ENCODE measurements at places on chromosomes 3 and 15.

GRCh38 chr15:45186771-45187577, 792 bp downstream of the SHF start:
- no peak for DNase-seq

- no peak for DNase-seq
Measured at GRCh38 chr15:69375151-69375790, 38.9 kb upstream of the KIF23 start.

DNA sequence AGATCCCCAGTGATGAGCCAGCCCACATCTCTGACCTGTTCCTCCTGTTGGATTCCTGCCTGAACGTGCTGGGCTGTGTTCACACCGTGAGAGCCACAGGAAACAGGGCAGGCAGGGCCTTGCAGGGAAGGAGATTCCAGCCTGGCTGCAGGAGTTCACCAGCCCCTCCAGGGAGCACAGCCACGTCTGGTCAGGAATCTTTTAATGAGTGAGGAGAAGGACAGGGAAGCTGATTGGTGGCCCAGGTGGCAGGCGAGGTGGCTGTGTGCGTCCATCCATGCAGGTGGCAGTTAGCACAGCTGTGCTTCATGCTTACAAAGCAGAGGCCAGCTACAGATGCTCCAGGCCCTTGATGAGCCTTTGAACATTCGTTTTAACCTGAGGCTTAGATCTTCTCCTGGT, 10.5 kb downstream of the LRRK1 start:
- DNase-seq = no peak

GRCh38 chr15:73388256-73388781, 19.6 kb upstream of the HCN4 start:
- DNase-seq = no peak

- DNase-seq = no peak
Measured at GRCh38 chr3:78588906-78589621, 1178.7 kb downstream of the ROBO1 start.

- DNase-seq = no peak
Measured at GRCh38 chr15:93040288-93041158, 48.5 kb downstream of the RGMA start.

DNA sequence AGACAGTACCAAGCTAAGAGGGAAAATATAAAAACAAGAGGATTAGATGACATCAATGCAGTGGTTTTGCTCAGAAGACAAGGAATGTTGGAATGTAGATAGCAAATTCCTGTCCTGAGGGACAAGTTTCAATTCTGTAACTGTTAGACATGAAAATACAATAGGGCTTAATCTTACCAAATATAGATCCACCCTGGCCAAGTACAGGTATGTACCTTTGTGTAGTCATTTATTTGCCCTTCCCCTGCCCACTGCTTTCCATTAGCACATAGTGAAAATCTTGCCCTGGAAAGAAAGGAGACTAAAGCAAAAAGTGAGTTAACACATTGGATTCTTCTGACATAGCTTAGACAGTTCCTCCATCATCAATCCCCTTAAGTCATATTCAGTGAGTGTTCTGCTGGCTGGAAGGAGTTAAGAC, 389.0 kb upstream of the THBS1 start:
- DNase-seq = no peak

DNA sequence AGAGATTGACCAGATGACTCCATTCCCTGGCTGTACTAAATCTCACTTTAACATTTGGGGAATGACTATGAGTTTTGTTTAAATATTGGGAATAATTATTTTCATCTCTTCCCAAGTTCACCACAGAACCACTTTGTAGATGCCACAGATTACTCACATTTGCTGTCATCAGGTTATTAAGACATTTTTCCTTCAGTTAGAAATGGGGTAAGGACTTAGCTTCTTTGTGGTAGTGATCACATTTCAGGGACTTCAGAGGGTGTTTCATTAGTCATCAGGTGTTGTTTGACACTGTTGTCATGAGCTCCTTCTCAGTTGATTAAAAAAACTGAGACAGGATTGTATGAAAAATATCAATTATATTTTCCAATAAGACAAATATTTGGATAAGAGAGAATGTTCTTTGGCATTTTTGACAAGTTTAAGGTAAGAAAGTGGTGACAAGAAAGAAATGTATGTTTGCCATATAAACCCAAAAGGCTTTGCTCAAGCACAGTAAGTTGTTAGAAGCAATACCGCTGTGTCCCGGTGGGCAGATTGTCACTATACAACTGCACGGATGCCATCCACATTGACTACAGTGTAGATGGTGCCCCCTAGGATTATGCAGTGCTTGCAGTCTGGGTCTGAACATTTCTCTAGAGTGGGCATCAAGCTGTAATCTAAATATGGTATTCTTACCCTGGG, 22.3 kb downstream of the FBXL2 start:
- DNase-seq = no peak

DNA sequence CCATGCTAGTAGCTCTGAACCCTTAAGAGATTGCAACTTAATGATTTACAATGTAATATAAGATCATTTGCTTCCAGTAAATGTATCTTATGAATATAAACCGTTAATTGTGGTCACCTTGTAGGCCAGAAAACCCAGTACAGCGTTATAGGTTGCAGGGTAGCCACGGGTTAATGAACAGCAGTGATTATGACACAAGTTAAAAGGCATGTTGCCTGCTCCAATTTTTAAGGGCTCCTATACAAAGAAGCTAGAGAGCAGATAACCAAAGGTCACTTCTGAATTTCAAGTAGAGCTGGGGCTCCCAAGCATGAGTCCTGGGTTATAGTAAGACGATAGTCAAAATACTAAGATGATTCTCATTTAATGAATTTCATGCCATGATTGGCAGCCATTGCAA, 13.5 kb downstream of the GUCA1C start:
- DNase-seq = no peak

- DNase-seq = no peak
Measured at GRCh38 chr3:114624571-114625181, 330.8 kb downstream of the TIGIT start.

GRCh38 chr3:72591522-72592421, 256.5 kb downstream of the SHQ1 start:
- no peak for DNase-seq

- no peak for DNase-seq
Measured at GRCh38 chr3:181805703-181806102, 94.0 kb downstream of the SOX2 start.

GRCh38 chr15:92683511-92683834, 27.9 kb upstream of the FAM174B start:
- DNase-seq = no peak

All from stimulated activated effector memory CD8-positive, alpha-beta T cell treated with anti-CD3 and anti-CD28 coated beads, Interleukin-12 subunit alpha, Interleukin-12 subunit beta, amount 100 ng/mL, for 72 hours (primary cell).